CD8-positive, alpha-beta memory T cell (primary cell): ENCODE measurements at places on chromosomes 16 and 17.

GRCh38 chr17:18039535-18040260 is 490 bp downstream of the GID4 start:
- no peak for DNase-seq

GRCh38 chr16:1993731-1994131 is 4.0 kb downstream of the SYNGR3 start:
- no peak for DNase-seq

- no peak for DNase-seq
Measured at GRCh38 chr16:4888428-4889135, 41.3 kb downstream of the UBN1 start.

DNA sequence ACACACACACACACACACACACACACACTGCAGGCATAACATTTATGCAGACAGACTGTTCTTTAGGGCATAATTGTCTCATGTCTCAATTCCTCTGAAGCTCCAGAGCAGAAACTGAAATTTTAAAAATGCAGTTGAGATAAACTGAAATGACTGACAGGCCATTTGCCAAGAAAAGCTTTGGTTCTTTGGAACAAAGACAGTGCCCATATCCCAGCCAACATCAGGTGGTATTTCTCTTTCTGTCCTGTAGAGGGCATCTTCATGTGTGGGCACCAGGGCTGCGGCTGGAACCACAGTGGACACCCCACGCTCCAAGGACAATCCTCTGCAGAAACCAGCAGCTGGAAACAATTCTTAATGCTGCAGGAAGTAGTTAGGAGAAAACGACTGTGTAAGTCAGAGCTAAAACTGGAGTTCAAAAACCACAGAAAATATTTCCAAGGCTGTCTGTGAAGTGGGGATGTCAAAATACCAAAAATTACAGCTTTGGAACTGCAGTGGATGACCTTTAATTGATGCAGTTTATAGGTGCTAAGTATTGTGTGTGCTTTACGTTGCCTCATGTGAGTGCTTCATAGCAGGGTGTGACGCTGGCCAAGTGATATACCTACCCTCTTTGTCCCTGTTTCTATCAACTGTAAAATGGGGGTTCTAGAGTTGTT is 10.6 kb upstream of the MEFV start:
- DNase-seq, result no peak

GRCh38 chr17:31570951-31571892 is 179.7 kb downstream of the RAB11FIP4 start:
- DNase-seq, result no peak

DNA sequence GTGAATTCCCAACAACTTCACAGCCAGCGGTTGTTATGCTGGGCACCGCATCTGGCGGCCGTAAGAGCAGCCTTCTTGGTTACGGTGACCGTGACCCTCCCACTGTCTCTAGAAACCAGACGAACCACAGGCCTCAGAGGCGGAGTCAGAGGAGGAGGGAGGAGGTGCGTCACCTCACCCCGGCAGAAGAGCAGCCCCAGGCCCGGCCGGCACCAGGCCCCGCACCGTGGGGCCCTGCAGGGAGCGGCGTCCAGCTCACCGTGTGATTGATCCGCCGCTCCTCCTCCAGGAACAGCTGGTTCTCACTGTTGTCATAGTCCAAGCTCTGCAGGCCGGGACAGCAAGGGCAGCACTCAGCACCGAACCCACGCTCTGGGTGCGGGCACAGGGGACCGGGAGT is 13.7 kb downstream of the CLCN7 start:
- no peak for DNase-seq

- peak; percentile 60 for DNase-seq
Measured at GRCh38 chr17:55513885-55514590, 2.8 kb upstream of the SMIM36 start.

- no peak for DNase-seq
Measured at GRCh38 chr17:56707312-56708219, 114.1 kb downstream of the NOG start.

GRCh38 chr17:10756185-10756584 is 26.4 kb upstream of the TMEM220 start:
- no peak for DNase-seq

GRCh38 chr16:82583422-82583821 is 43.3 kb upstream of the CDH13 start:
- DNase-seq, result no peak

GRCh38 chr16:86534779-86535615 is 20.0 kb downstream of the MTHFSD start:
- no peak for DNase-seq

DNA sequence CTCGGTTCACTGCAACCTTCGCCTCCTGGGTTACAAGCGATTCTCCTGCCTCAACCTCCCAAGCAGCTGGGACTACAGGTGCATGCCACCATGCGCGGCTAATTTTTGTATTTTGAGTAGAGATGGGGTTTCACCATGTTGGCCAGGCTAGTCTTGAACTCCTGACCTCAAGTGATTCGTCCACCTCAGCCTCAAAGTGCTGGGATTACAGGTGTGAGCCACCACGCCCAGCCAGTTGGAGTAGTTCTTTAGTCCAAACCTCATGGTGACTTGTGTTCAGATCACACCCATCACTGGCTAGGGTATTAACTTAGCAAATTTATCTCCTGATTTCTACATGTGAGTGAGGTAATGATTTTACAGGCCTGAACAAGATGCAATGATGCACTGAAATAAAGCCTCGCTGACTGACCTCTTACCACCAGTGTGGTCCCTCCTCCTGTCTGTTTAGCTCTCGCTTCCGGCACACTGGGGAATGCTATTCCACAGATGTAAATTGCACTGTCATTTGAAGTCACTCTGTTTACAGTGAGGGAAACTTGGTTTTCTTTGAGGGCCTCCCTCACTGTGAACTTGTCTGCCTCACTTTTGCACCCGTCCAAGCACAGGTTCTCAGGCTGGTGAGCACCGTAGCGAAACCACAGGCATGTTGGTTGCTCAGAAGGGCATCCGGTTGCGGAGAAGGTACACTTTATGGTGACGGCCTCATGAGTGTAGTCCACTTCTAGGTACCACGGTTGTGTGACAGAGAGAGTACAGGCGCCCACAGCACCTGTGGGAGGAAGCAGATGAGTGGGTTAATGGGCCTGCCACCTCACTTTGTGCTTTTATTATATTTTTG is 5.5 kb downstream of the IGSF6 start:
- DNase-seq, result peak; percentile 81

DNA sequence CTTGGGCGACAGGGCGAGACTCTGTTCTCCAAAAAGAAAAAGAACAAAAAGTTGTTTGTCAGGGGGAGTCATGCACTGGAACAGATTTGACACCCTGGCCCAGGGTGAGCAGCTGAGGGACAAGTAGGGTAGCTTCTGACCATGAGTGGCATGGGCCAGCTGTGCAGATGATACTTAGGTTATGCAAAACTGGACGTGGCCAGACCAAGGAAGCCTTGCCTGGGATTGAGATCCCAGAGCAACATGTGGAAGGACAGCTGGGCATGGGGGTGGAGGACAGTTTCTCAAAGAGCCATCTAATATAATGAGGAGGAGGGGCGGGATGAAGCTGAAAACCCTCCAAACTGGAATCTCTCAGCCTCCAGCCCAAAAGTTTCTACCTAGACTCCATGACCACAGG is 19.6 kb upstream of the SLC35B1 start:
- DNase-seq, result no peak

DNA sequence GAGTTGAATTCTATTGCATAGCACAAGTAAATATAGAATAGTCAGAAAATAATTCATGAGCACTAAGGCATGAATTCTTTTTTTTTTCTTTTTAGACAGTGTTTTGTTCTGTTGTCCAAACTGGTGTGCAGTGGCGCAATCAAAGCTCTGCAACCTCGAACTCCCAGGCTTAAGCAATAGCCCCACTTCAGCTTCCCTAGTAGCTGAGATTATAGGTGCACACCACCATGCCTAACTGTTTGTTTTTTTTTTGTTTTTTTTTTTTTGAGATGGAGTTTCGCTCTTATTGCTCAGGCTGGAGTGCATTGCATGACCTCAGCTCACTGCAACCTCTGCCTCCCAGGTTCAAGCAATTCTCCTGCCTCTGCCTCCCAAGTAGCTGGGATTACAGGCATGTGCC is 16.6 kb downstream of the TUBD1 start:
- DNase-seq, result no peak

- peak; percentile 87 for DNase-seq
Measured at GRCh38 chr17:47323382-47324223, at the start of gene EFCAB13. Gene EFCAB13 (plus strand): TSS chr17:47323955. CDS start chr17:47328354, 4,399 bp downstream.

DNA sequence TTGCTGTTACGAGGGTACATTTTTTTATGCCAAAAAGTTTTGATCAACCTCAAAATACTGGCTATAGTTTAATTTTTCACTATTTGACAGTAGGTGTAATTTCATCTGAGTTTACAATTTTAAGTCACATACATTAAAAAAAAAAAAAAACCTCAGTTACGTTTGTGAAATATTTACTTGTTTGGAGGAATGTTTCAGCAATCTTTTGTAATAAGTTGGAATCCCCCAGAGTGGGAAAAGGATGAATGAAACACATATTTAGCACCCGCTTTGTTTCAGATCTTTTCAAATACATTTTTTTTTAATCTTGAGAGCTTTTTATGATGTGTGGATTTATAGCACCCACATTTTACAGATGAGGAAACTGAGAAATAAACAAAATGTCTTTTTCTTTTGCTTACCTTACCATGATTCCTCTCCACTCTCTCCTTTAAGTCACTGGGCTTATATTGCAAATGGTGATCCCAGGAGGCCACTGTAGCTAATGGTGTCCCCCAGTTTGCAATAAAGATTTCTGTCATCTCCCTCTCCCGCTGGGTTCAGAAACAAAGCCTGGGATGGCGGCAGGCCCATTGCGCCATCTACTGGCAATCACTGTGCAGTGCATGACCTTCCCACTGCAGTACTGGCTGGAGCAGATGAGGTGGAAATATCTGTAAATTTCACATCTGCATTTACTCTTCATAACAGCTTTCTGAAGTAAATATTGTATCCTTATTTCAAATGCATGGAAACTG is 27.7 kb downstream of the TBC1D3B start:
- peak; percentile 72 for DNase-seq

DNA sequence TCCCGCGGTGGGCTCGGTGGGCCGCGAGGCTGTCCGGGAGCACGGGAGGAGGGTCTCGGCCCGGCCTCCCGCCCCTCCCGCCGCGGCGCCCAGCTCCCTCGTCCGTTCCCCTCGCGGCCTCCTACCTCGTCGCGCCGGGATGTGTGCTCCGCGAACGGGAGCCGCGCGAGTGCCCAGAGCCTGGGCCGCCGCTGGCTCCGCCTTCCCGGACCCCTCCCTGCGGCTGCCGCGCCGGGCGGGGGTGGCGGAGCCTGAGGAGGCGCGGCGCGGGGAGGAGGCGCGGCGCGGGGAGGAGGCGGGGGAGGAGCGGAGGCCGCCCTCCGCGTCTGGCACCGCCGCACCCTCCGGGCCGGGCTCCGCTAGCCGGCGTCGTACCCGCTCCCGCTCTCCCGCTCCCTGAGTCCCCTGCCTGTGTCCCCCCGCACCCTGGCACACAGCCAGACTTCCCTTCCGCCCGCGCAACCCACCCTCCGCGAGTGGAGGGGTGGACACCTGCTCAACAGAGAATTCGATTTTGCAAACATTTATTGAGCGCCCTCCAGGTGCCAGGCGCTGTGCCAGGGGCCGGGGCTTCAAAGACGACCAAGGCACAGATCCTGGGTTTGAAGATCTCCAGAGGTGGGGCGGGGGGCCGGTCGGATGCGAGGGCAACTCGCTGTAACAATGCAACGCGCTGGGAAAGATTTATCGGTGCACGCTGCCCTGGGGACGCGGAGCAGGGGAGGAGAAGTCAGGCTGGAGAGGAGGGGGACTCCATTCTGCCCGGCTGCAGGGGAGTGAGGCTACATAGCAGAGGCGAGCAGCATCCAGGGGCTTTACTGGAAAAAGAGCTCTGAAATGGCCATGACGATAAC is at the start of gene MPP3:
TSS of gene MPP3 (minus strand) at position 171 of the 854 bp plus-strand sequence. CDS start 1,240 bp downstream, outside the sequence.
- peak; percentile 43 for DNase-seq

GRCh38 chr16:7550096-7550495 is 217.5 kb downstream of the RBFOX1 start:
- DNase-seq, result no peak

DNA sequence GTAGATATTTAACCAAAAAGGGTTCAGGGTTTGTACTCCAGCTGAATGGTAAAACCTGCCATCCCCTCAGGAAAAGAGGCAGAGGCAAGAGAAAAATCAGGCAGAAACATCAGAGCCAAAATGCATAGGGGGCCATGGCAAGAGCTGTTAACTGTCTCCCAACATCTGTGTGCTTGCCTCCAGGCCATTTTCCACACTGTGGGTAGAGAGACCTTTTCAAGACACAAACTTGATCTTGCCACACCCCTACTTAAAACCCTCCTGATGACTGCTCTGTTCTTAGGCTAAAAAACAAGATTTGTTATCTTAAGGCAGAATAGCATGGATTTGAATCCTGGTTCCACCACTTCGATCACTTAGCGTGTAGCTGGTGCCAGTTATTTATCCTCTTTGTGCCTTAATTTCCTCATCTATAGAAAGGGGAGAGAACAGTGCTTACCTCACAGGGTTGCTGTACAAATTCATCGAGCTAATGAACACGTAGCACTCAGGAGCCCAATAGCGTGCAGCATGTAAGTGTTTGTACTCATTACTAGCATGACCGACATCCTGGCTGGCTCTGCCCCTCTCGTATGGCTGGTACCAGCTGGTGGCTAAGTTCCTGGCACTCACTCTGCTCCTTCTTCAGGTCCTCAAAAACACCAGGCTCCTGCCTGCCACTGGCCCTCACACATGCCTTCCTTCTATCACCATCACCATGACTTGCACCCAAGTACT is 25.8 kb downstream of the STAT3 start:
- DNase-seq, result no peak

DNA sequence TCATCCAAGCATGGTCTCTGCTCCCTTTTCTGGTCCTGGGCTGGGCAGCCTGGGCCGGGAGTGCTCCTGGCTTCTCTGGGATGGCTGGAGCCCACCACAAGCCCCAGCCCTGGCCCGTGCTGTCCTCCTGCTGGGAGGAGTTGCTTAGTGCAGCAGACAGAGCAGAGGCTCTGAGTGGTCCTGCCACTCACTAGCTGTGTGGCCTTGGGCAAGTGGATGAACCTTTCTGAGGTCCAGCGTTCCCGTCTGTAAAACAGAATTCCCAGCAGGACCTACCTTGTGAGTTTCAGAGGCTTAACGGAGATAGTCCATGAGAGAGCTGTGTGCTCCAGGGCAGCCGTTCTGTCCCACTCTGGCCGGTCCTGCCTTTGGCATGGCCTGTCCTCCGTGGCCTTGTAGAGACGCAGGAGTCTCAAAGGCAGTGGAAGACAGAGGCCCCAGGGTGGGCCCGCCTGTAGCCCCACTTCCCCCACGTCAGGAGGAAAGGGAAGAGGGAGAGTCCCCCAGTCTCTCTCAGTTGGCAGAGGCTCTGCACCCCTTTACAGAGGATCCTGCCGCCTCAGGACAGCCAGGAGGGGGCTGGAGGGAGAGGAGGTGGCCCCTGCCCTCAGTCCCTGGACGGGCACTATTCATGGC is 7.8 kb downstream of the MYO15B start:
- DNase-seq, result no peak

- DNase-seq, result no peak
Measured at GRCh38 chr17:82663381-82664275, 15.4 kb upstream of the WDR45B start.

GRCh38 chr17:61294777-61295176 is 104.9 kb upstream of the TBX2 start:
- no peak for DNase-seq
